ENCODE measurements at places on chromosomes 4 and X.

- no peak for DNase-seq
Measured at GRCh38 chr4:110061076-110061475, 137.3 kb downstream of the ELOVL6 start.

- no peak for DNase-seq
Measured at GRCh38 chrX:65642914-65643491, 24.5 kb upstream of the MSN start.

GRCh38 chrX:9370893-9371292 is 94.0 kb upstream of the TBL1X start:
- no peak for DNase-seq

- DNase-seq, result no peak
Measured at GRCh38 chr4:26987191-26987590, 126.5 kb downstream of the STIM2 start.

DNA sequence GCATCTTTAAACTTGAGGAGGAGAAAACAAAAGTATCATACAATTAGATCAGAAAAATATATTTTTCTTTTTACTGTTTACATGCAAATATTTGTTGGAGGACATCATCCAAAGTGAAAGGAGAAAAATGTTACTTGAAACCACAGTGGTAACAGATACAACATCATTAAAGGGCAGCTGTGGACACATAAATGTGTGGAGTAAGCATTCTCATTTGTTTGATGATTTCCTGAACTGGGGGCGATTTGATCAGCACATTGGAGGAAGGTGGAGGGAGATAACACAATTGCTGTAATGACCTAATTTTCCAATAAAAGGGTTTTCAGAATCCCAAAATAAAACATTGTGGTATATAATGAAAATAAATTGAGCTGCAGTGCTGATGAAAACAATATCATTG is 314.5 kb upstream of the HS3ST1 start:
- no peak for DNase-seq

DNA sequence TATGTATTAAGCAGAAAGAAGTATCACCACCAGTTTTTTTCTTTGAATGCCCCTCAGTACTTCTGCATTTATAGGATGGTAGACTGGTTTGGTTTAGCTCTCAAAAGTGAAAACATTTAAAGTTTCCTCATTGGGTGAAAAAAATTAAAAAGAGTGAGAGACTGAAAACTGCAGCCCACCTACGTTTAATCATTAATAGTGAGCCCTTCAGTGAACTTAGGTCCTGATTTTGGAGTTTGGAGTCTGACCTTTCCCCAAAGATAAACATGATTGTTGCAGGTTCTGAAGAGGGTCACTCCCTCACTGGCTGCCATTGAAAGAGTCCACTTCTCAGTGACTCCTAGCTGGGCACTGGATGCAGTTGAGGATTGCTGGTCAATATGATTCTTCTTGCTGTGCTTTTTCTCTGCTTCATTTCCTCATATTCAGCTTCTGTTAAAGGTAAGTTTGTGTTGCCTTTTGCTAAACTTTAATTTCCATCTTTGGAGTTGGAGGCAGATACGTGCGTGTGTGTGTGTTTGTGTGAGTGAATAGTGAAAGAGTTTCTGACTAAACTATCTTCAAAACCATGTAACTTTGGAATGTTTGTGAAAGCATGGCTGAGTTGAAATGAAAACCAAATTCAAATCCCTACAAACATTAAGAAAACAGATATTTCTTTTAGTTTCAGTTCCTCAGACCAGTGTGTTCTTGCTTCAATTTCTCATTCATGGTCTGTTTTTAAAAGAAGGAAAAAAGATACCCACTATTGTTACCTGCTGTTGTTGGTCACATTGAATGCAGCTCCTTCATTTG is at the start of gene MTTP:
Gene MTTP (plus strand): TSS at position 295 of the 795 bp plus-strand sequence. CDS start 86 bp downstream, at position 381.
- no peak for DNase-seq

DNA sequence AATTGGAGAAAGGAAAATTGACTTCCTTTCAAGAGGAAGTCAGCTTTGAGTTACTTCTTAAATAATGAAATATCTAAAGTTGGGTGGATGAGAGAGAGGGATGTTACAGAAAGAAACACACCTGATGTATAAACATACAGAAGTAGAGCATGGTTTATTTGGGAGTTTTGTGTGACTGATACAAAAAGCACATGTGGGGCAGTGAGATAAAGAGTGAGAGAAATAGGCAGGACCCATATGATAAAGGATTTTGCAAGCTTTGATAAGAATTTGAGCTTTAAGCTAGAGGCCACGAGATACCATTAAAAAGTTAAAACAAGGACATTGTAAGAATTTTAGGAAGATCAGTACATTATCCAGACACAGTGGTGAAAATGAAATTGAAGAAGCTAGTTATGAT is 263.3 kb upstream of the GPRIN3 start:
- no peak for DNase-seq

DNA sequence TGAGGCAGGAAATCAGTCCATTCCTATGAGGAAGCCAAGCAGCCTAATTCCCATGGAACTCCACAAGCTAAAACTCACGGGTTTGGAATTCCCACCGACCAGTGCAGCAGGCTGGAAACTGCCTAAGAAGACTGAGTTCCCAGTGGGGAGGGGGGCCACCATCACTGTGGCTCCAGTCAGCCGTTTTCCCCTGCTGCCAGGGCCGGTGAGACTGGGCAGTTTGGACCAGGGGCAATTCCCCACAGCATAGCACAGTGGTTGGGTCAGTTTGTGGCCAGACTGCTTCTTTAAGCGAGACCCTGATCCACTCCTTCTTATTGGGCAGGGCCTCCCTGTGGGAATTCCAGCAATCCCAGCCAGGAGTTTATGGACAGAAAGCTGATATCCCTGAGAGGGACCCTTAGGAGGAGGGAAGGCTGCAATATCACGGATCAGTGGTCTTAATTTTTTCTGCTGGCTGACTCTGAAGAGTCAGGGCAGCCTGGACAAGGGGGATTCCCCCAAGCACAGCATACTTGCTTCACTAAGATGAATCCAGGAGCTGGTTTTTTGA is 20.7 kb downstream of the PAGE5 start:
- no peak for DNase-seq

DNA sequence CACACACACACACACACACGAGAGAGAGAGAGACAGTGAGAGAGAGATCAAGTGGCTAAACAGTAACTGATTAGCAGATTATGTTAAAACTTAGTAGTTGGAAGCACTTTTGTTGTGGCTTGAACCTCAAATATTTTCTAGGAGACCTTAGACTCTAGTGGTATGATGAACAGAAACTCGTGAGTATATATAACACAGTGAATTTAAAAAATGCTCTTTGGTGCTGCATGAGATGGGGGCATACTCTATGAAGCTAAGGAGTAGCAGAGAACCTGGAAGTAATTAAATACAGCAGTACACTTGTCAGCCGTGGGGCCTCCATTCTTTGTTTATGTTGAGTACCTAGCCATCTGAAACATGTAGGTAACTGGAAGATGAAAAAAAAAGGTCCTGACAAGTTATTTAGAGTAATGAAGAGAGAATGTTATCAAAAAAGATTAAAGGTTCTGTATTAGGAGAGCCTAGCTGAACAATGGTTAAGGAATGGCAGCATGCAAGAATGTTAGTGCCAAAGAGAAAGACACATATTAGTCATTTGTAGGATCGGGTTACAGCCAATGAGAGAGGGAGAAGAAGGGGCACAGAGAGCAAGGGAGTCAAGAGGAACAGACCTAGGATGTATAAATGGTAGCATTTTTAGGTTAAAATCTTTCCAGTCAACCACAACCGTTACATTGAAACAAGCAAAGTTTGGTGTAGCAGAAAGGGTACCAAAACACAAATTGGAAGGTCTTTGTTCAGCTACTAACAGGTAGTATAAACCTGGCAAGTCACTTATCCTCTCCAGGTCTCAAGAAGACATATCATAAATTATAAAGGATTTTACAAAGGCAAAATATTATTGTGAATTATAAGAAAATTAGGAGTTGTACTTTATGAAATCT is 316.7 kb upstream of the DIPK2B start:
- no peak for DNase-seq

DNA sequence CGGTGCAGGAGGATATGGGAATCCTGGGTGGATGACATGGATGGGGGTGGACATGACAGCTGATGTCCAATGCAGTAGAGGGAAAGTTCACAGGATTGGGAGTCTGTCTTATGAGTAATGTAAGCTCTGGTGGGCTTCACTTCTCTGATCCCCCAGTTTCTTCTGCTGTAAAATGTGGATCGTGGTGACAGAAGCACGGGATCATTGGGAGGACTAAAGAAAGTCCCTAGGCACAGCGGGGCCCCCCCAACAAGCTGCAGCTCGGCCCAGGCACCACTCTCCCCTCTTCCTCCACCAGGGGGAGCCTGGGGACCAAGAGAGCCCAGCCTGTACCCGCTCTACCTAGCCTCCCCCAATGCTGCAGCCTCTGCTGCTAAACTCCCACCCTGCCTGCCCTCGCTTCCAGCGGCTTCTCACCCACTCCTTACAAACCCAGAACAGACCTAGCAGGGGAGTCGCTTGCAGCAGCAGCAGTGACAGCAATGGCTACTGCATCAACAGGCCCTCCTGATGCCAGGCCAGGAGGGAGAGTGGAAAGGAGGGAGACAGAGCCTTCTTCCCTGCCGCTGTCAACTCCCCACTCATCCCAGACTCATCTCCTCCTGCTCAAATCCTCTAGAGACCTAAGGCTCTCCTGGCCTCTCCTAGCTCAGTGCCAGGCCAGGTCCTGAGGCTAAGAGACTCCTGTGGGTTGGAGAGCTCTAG is 36.1 kb upstream of the IQSEC2 start:
- DNase-seq, result no peak

GRCh38 chr4:108303488-108304177 is 134.9 kb upstream of the LEF1 start:
- DNase-seq, result no peak

DNA sequence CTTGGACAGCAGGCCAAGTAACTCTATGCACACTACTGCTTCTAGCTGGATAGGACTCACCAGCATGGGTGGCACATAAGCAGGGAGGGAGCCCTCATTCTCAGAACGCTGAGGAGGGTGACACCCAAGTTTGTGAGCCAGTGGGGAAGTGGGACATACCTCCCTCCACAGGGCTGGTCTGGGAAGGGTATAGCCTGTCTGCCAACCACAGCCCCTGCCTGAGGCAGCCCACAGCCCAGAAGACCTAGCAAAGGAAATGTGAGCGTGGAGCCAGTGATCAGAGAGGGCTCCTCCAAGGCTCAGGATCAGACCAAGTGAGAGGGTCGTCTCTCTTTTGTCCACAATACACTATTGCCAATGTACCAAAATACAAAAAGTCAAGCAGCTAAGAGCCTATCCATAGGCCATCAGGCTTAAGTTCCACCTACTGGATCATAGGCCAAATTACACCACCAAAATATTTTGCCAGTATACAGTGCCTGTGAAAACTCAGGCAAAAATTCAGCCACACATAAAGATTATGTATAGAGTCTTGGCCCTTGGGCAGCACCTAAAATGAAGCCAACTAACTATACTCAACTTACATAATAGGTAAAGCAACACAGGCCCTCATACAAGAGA is 1203.1 kb downstream of the PCDH18 start:
- DNase-seq, result no peak

DNA sequence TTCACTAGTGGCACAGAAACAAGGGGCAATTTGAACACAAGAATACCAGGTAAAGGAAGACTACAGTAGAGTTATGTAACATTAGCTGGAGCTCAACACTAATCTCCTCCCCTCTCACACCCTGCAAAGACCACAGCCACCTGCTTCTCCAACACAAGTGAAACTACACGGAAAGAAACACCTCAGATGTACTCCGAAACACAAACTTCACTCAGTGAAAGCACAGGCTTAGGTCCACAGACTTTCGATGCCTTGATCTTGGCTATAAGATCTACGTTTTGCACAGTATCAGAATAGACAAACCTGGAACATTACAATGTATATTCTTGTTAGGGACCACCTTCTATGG is 7.6 kb downstream of the ACSL1 start:
- no peak for DNase-seq

- no peak for DNase-seq
Measured at GRCh38 chrX:31036895-31037294, 34.9 kb downstream of the FTHL17 start.

DNA sequence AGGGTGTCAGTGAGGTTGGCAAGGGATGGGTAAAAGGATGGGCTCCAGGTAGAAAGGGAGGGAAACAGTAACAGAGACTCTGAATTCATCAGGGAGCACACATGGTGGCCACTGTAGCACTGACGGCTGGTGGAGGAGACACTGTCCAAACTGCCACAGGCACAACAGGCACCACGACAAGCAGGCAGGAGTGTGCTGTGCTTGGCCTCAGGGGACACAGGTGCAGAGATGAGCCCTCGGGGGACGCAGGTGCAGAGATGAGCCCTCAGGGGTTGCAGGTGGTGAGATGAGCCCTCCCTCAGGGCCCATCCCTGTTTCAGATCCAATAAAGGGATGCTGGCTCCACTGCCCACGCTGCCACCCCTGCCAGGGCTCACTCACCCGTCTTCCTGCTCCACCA is 7.6 kb downstream of the PDE6B start:
- DNase-seq, result no peak

DNA sequence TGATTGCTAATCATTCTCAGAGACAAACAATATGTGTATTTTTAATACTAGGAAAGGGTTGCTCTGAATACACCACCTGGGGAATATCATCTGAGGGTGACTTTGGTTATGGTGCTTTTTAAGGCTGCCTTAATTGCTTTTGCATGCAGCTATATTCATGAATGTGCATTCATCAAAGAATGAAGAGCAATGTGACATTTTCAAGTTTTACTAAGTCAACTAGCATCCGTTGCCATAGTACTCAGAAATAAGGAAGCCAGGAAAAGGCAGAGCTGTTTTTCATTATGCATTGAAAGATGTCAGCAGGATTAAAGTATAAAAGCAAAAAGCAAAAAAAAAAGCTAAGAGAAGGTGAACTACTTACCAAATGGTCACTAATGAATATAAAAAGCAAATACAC is 67.4 kb upstream of the PCDH18 start:
- DNase-seq, result no peak

GRCh38 chrX:134171661-134172587 is 65.1 kb upstream of the CCDC160 start:
- DNase-seq, result no peak

- no peak for DNase-seq
Measured at GRCh38 chrX:19040373-19040772, 56.5 kb upstream of the PHKA2 start.

DNA sequence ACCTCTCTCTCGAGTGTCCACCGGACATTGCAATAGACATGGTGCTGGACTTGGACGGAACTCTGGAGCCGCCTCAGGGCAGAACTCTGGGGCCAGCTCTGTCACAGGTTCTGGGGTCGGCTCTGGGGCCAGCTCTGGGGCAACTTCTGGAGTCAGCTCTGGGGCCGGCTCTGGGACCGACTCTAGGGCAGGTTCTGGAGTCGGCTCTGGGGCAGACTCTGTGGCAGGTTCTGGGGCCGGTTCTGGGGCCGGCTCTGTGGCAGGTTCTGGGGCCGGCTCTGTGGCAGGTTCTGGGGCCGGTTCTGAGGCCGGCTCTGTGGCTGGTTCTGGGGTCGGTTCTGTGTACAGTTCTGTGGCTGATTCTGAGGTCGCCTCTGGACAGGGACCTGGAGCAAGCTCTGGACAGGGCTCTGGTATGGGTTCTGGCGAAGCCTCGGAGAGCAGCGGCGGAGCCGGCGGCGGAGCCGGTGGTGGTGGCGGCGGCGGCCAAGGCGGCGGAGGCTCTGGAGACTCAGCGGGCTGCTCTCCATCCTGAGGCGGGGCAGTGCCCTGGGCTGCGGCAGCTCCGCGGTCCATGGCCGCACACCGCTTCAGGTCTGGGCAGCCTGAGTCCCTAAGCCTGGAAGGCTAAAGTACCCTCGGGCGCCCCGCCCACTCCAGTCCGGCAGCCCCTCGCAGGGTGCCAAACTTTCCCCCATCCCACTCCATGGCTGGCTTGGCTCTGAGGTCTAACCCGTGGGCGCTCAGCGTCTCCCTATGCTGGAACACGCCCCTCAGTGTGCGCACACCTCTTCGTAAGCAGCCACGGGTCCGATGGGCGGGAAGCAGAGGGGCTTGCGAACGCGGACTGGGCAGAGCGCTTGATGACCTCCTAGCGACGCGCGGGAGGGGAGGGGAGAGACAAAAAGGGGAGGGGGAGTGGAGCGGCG is at the start of gene DGKK:
Gene DGKK (minus strand): TSS at position 723 of the 929 bp plus-strand sequence. CDS start 147 bp downstream, at position 576.
- DNase-seq, result no peak

Data from DMS79 (cell line).